Thoracic aorta endothelial cell (primary cell): ENCODE measurements at places on chromosomes 3 and 15. TPM values are rescaled to one million over a fixed set of nuclear protein-coding genes. Genes with fewer than 3 reads are reported as not detected.

IGF2BP2 gene
- total RNA-seq, result 134 and 150 TPM in 2 replicates

GOLGA6A gene
- total RNA-seq, result not detected in 2 replicates

SKOR1 gene
- total RNA-seq, result 0.07 TPM in 1 of 2 replicates, not detected in the other

GOLGA8S gene
- total RNA-seq, result under 0.01 and 0.07 TPM in 2 replicates

KLHL40 gene
- under 0.01 TPM in 1 of 2 replicates, not detected in the other for total RNA-seq

SEMA4B gene
- 8.5 and 9.8 TPM in 2 replicates for total RNA-seq

RPS27L gene
- 207 and 281 TPM in 2 replicates for total RNA-seq

SCAANT1 gene
- total RNA-seq, result not detected in 2 replicates

MUSTN1 gene
- not detected in 2 replicates for total RNA-seq

RLBP1 gene
- total RNA-seq, result not detected in 2 replicates

GABRR3 gene
- total RNA-seq, result not detected in 2 replicates

GXYLT2 gene
- total RNA-seq, result 2.0 and 2.3 TPM in 2 replicates
